ENCODE measurements at places on chromosomes 5 and 9.

DNA sequence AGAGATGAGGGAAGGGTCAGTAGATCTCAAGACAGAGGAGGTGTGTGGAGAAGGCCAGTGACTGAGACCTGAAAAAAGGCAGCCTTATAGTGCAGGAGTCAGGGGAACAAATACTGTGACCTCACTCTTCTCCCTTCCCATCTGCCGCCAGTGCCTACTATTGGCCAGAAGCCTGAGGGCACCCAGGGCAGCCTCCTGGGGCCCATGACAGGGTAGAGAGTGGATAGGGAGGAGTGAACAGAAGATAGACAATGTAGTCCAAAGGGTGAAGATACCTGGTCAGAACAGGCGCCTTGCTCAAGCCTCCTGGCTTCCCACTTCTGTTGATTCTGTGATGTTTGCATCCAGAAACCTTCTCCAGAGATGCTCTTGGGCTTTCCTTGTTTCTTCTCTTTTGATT lies 196.7 kb downstream of the PBX3 start:
- peak; percentile 88 for DNase-seq

GRCh38 chr5:173354645-173355044 lies 26.4 kb upstream of the STC2 start:
- DNase-seq: no peak

DNA sequence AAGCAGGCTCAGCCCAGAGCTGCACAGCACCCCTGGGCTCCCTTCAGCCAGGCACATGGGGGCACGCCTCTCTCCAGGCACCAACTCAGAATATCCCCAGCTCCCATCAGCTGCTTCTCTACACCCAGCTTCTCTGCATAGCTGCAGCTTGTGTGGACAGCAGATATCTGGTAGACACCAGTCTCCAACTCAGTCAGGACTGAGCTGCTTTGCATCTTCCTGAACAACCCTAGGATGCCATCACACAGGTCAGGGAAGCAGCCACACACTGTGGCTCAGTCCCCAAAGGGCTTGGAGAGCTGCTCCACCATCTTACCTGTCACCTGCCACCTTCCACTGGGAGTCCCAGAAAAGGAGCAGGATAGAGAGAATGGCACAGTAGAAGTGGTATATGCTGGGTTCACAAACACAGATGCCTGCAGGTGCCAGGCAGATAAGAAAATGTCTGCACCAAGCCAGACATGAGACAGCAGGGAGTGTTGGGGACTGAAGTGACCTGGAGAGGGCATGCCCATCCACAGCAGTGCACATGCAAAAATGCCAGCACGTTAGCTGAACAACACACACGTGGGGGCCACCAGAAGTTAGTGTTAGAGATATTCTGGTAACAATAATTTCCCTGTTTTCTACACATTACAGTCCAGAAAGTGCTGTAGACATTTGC lies 42.0 kb downstream of the THBS4 start:
- DNase-seq: no peak

GRCh38 chr5:6557807-6558575 lies 74.9 kb downstream of the NSUN2 start:
- no peak for DNase-seq

DNA sequence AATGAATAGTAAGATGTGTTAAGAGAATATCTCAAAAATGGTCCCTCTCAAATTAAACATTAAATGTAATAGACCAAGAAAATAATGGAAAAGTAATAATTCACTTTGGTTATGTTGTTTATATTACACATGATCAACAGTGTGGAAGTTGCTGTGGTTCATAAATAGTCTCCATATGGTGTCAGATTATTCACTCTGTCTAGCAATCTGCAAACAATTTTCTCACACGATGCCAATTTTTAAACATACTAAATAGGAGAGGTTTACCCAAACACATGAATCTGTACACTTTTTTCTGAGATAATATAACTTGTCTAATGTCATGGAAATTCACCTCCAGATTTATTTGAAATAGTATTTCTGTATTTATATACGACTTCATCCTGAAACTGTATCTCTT lies 217.4 kb upstream of the FBXL7 start:
- DNase-seq: no peak

GRCh38 chr5:109580225-109580624 lies 109.5 kb upstream of the MAN2A1 start:
- no peak for DNase-seq

- DNase-seq: no peak
Observed at GRCh38 chr9:23658376-23659258, 167.4 kb downstream of the ELAVL2 start.

- DNase-seq: no peak
Observed at GRCh38 chr5:82295959-82296531, 17.9 kb upstream of the RPS23 start.

- DNase-seq: no peak
Observed at GRCh38 chr5:23703940-23704855, 196.8 kb downstream of the PRDM9 start.

- DNase-seq: no peak
Observed at GRCh38 chr5:136145030-136145429, 12.4 kb downstream of the SMAD5 start.

DNA sequence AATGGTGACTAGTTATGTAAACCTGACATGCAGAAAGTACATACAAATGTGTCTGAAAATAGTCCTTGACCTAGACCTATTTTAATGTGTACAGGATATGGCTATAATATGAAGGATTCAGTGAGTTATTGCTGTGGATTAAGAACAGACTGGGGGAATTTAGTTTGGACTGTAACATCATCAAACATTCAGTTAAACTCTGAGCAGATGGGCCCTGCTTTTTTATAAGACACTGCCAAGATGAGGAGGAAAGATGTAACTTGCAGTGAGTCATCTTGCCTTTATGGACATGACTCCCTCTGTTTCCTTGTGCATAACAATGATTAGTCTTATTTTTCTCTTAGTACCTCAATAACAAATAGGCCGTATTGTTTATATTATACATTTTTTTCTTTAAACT lies 12.2 kb downstream of the PPP3R2 start:
- no peak for DNase-seq

DNA sequence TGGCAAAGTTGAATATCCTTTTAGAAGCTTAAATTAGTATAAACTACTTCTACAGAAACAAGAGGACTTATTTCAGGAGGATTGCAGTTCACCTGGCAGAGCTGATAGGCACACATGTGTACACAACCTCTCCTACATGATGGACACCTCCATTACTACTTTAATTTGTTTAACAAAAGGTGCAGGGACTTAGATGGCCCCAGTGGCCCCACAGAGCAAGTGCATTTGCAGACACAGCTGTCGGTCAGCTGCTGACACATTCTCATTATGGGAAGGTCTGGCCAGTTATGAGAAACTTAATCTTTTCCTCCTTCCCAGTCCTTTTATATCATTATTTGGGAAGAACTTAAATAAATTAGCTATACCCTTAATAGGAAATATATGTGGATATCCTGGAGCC lies 28.3 kb downstream of the TDRD7 start:
- DNase-seq: no peak

Measured in large intestine (tissue), 12 donors.